ENCODE measurements at places on chromosomes 12 and 14.

DNA sequence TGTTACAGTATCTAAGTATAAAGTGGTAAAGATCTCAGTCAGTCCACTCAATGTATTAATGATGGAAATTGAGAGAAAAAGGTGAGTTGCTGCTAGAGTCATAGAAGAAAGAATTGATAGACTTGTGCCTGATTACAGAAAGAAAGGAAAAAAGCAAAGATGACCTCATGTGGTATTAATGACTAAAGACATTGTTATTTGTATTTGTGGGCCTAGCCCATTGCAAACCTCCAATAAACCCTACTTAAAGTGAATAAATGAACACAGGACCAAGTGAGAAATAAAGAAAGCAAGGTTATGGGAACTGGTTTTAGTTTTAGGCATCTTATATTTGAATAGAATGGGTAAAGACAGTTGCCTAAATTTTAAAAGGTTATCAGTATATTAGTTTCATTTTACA lies 105.5 kb downstream of the SYT1 start:
- no peak overlapping the region for H3K27ac ChIP-seq
- no peaks in the 10 kb centered on the region for H3K27me3 ChIP-seq
- H3K36me3 ChIP-seq, result no peaks in the 10 kb centered on the region
- no peak for DNase-seq
- no peaks in the 10 kb centered on the region for H3K4me1 ChIP-seq

DNA sequence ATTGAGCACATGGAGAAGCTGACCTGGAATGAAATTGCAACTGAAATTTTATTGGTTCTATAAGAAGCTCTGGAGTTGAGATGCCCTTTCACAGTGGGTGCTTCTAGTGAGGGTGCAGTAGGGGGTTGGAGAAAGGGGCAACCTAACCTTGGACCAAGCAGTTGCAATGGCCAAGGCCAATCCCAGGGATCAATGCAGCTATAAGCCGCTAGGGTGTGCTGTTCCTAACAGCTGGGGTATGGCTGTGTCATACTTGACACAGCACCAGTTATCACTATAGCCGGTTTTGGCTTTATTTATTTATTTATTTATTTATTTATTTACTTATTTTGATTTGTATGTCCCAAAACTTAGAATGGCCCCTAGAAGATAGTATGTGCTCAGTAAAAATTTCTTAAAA lies 505.9 kb downstream of the FLRT2 start:
- H3K4me1 ChIP-seq, result no peaks in the 10 kb centered on the region
- no peaks in the 10 kb centered on the region for H3K27me3 ChIP-seq
- H3K27ac ChIP-seq, result no peak overlapping the region
- H3K4me3 ChIP-seq, result no peak overlapping the region

- no peaks in the 10 kb centered on the region for H3K27me3 ChIP-seq
- H3K36me3 ChIP-seq, result no peaks in the 10 kb centered on the region
- no peak overlapping the region for H3K27ac ChIP-seq
- DNase-seq, result no peak
- no peak overlapping the region for H3K4me3 ChIP-seq
These were observed 77.7 kb downstream of the ETNK1 start for GRCh38 chr12:22702690-22703089.

GRCh38 chr12:124645530-124646244 lies 78.3 kb upstream of the NCOR2 start:
- no peaks in the 10 kb centered on the region for H3K36me3 ChIP-seq
- H3K27me3 ChIP-seq, result no peaks in the 10 kb centered on the region
- H3K27ac ChIP-seq, result no peak overlapping the region
- H3K4me1 ChIP-seq, result no peaks in the 10 kb centered on the region
- no peak overlapping the region for H3K4me3 ChIP-seq

GRCh38 chr12:75846102-75846501 lies 185.5 kb downstream of the PHLDA1 start:
- no peaks in the 10 kb centered on the region for H3K36me3 ChIP-seq
- H3K27me3 ChIP-seq, result no peaks in the 10 kb centered on the region
- no peak for DNase-seq
- H3K27ac ChIP-seq, result no peak overlapping the region

DNA sequence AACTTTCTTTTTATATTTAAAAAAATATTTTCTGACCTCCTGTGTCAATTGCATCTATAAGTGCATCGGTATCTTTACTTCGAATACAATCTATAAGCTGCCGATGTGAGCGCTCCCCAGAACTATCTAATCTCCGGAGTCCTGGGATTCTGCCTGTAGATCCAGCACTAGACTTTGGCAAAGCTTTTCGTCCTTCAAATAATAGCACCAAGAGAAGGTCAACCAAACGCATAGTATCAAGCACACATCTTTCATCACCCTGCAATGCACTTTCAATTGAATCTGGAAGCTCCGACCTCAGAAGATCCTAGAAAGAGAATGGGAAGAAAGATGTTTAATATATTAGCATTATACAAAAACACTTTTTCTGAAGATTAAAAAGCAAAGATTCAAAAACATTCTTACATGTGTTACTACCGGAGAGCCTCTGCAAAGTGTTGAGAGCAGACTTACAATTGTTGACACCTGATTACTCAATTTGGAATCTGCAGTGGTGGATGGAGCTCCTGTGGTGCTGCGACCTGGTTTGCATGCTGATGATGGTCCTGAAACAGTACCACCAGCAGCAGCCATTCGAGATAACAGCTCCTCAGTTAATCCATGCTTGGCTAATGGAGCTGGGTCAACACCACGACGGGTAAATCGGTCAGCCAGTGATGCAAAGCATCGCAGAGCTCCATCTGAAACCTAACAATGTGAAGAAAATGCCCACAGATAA lies 34.3 kb downstream of the HECTD1 start:
- peaks cover 40% of the 10 kb centered on the region for H3K36me3 ChIP-seq
- no peak overlapping the region for H3K4me3 ChIP-seq
- no peaks in the 10 kb centered on the region for H3K4me1 ChIP-seq
- no peaks in the 10 kb centered on the region for H3K27me3 ChIP-seq
- DNase-seq, result no peak
- no peak overlapping the region for H3K27ac ChIP-seq

- DNase-seq, result no peak
- H3K4me1 ChIP-seq, result peaks cover 6% of the 10 kb centered on the region
- H3K27me3 ChIP-seq, result no peaks in the 10 kb centered on the region
These were observed 82.3 kb downstream of the TNFAIP2 start for GRCh38 chr14:103205541-103205906.
